HS-27A (cell line): ENCODE measurements at places on chromosomes 6 and 20.
A peak's percentile ranks its signal among the peaks of the same experiment; 100 is the strongest.

DNA sequence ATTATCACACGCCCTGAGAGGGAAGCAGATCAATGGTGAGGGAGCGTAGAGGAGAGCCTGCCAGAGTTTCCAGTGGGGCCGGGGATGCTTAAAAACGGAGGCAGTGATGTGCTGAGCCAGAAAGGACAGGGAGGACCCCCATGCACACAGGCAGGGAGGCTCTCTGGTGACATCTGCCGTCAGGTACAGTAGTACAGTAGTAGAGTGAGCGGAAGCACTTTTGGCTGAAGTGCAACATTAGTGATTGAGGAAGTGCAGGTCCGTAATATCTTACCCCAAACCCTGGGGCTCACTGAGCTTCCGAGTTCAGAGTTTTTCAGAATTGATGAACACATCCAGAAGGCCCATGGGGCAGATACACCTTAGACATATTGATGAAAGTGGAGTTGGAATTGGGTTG is 42.1 kb downstream of the GFRA4 start:
- no peak for DNase-seq

DNA sequence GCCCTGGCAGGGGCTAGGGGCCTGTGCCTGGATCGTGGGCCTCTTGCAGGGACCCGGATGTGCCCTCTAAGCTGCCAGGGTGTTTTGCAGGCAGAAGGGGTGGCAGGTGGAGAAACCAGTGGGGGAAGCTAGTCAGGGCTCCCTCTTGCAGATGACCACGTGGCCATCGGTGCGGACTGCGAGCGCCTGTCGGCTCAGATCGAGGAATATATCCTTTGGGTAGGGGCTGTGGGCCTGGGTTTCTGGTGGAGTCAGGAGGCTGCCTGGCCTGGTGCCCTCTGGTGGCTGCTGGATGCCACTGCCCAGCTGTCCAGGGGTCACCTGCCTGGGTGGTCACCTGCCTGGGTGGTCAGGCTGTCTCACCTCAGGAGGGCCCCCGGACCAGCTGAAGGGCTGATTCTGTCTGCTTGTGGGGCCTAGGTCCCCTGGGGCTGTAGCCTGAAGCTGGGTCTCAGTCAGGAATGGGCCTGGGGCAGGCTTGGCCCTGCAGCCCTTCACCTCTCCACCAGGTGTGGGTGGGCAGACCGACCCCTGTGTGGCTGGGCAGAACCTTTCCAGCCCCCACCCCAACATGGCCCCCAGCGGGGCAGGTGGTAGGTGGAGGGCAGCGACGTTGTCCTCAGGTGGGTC is 6.7 kb downstream of the TCEA2 start:
- no peak for DNase-seq

DNA sequence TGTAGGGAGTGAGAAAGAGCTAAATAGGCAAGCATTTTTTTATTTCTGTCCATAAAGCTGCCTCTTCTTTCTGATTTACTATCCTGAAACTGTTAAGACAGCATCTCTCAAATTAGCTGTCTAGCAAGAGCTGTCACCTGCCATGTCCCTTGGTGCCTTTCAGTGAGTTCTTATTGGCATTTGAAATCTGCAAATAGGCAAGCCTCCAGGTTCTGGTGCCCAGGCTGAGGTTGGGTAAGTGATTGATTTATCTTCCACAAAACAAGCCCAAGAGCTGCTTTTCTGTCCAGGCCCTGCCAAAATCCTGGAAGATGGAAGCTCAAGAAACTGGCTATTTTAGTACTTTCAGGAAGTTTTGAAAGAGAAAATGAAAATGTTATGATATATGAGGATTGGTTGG is 22.4 kb downstream of the MANEA start:
- no peak for DNase-seq

GRCh38 chr6:96837081-96837971 is at the start of gene GPR63:
TSS of gene GPR63 (minus strand) at chr6:96837477. CDS start at chr6:96799731, 37,746 bp downstream.
- DNase-seq, result peak; percentile 12

GRCh38 chr6:37669306-37669705 is 28.4 kb downstream of the MDGA1 start:
- no peak for DNase-seq

- no peak for DNase-seq
Observed at GRCh38 chr6:150261997-150262697, 106.7 kb upstream of the IYD start.

DNA sequence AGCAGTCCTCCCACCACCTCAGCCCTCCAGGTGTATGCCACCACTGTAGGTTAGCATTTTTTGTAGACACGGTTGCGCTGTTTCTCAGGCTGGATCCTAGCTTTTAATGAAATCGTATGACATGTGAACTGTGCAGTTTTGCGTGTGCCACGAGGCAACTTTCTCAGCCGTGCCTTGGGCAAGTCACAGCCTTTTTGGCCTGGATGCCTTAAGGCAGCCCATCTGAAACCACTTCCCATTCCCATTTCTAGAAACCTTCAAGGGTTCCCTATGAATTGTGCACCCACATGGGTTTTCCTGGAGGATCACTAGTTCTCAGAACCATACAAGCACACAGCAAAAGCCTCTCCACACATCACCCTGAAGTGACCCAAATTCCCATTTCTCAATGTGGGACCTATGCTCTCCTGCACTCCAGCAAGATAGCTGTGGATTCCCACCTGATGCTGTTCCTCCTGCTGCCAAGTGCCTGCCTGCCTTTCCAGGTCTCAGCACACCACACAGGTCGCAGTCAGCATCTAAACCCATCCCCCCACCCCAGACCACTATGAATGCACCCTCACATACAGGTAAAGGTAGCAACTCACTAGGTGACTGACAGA is 28.9 kb downstream of the SNX5 start:
- no peak for DNase-seq

GRCh38 chr20:21623074-21623780 is 82.2 kb upstream of the PAX1 start:
- no peak for DNase-seq

DNA sequence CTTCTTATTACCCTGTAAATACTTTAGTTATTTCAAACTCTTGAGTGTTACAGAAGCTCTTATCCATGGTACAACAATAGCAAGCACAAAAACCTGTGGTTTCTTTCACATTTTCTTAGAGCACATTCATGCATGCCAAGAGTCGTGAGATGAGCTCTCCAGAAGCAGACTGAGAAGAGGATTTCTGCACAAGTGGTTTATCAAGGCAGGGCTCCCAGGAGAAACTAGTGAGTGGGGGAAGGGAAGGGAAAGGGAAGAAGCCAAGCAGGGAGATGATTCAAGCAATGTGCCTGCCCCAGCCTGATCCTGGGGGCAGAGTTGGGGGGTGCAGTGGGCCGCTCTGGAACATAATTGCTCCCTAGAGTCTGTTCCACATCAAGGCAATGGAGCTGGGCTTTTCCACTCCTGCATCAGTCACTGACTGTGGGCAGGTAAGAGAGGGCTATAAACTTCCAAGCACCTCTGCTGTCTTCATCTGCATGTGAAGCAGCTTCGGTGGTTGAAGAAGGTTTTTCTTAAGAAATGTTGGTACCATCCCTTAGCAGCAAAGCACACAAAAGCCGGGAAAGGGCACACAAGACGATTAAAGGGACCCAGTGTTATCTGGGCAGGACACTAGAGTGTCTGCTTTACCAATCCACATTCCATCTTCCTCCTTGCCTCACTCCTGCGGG is 152.1 kb downstream of the PLCB4 start:
- DNase-seq, result no peak

DNA sequence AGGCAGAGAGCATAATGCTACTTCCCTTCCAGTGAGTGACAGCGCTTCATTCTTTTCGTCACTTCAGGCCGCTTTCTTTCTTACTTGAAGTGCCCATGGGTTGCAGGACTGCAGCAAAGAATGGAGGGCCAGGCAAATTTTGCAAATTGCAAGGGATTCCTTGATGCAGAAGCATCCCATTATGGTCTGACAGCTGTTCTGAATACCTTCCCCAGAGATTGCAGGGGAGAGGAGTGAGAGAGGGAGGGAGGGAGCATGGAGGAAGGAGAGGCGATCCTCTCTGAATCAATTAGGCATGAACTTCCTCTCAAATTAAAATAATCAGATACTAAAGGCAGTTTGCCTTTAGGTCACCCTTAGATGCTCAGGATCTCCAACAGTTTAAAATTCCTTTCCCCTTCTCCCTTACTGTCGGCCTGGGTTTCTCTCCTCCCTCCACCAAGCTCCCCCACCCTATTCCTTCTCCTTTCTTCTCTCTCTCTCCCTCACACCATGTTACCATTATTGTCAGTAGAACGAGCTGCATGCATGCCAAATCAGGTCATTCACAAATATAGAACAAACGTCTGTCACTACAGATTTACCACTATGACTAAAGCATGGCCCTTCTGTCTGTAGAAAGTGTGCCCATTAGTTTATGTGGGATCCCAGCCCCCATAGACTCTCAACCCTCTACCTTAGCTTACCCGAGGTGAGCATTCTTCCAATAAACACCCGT is 289.2 kb downstream of the CD83 start:
- no peak for DNase-seq

GRCh38 chr20:46009816-46010215 is 1.1 kb downstream of the MMP9 start:
- DNase-seq, result no peak

- no peak for DNase-seq
Observed at GRCh38 chr6:54601600-54602300, 244.8 kb upstream of the FAM83B start.

DNA sequence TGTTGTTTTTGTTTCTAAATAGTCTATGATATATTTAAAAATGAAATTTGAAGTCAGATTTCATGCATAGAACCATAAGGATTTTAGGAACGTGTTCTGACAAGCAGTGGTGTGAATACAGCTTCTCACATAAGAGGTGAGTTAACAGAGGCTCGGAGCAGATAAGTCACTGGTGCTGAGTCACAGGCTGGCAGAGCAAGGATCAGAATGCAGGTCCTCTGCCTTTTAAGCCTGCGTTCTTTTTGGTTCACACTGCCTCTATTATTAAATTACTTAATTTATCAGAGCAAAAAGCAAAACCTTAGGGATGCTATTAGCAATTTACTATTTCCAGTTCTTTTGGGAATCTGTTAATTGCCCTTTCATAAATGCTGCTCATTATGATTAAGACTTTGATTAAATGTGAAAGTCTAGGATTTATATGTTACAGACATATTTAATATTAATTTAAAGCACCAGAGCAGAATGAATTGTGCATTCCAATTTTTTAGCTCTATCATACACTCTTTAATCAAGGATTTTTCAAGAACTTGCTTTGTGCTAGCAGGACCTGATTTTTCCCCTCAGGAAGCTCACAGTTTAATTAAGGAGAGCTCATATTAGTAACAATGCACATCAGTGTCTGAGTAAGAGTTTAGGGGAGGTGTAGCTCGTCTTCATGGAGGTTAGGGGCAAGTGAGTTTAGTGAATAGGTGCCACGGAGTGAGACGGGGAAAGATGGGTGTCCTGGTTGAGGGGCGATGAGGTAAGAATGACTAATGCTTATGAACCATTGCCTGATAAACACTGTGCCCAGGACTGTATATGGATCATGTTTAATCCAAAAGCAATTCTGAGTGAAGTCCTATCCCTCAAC is 212.7 kb upstream of the AGPAT4 start:
- no peak for DNase-seq

GRCh38 chr20:51249215-51249614 is 226.3 kb upstream of the KCNG1 start:
- DNase-seq, result no peak

DNA sequence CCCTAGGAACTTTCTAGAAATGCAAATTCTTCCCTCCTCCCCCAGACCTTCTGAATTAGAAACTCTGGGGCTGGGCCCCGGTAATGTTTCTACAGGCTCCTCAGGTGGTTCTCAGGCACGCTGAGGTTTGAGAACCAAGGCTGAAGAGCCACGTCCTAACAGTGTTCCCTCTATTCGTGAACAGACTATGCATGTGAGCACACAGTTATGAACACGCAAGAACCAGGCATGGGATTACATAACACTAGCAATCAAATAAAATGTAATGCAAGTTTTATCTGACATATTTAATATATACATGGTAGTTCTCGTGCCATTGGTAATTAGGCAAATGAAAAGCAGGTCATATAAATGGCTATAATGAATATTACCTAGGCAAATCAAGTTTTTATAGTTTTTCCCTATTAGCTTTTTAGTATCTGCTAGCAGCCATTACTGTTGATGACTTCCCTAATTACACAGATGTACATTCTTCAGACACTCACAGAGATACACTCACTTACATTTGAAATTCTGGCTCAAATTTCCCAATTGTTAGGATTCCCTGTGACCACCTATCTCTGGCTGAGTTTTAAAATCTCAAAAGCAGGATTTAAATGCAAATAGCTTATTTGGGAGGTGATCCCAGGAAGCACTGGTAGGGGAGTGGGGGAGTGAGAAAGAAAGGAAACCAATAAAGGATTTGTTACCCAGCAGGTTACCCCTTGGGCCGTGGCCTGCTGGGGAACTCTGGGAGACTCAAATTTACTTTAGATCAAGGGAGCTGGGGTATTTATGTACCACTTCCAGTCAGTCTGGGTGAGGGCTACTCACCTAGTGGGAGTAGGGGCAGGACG is 104.1 kb downstream of the TCP11 start:
- no peak for DNase-seq

DNA sequence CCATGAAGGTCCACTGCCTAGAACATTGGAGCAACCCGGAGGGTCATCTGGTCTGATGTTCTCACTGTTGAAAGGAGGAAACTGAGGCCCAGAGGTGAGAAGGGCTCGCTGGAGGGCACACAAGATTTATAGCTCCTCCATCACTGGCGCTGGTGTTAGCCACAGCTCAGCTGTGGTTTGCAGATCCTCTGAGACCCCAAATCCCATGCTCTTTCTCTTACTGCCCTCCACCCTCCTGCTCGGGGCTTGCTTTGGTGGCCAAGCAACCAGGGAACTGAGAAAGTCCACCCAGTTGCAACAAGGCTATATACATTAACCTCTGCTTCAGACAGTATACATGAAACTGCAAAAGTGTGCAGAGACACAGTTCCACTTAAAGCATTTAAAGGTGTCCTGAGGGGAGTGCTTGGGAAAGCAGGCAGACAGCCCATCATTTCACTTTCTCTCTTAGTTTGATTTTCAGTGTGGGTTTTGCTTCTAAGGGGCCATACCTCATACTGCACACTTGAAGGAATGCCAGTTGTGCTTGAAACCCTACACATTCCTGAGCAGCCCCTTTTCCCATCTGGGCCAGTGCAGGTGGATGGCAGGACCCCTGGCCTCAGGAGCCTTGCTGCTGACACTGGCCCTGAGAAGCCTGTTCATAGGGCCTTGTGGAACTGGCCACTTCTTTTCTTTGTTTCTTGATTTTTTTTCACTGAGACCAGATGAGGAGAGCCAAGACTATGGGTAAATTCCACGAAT is 347.6 kb downstream of the CDC5L start:
- no peak for DNase-seq

- DNase-seq, result peak; percentile 90
Observed at GRCh38 chr6:18347021-18347577, 40.1 kb upstream of the RNF144B start.
